CD4-positive, CD25-positive, alpha-beta regulatory T cell (primary cell): ENCODE measurements at places on chromosomes 6 and 20.

DNA sequence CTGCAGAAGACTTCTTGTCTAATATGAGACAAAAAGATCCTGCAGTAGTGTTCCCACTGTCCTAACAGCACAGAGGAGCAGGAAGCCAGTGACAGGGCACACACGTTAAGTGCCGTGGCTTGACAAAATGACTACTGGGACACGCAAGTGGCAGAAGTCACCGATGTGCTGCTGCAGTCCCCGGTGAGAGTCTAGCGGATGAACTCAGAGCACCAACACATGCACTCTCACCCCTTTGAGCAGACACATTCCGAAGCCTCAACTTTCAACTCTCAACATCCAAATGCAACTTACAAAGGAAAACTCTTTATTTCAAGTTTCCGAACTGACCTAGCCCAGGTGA, 898 bp downstream of the LAMA4 start:
- no peak for DNase-seq

DNA sequence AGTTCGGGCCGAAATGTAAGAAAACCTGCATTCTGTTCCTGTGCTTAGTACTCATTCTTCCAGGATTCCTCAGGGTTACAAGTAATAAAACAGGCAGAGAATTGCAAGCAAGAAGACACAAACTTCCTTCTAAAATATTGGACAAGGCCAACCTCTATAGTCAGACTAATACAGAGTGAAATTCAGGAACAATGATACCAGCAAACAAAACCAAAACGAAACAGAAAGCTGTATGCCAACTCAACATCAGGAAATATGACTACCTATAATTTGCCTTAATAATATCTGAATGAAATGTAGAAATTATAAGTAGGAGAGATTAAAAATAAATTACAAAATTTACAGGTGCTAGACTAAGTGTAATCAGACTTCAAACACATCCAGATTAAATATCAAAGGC, 238.8 kb downstream of the HIVEP2 start:
- DNase-seq: no peak

DNA sequence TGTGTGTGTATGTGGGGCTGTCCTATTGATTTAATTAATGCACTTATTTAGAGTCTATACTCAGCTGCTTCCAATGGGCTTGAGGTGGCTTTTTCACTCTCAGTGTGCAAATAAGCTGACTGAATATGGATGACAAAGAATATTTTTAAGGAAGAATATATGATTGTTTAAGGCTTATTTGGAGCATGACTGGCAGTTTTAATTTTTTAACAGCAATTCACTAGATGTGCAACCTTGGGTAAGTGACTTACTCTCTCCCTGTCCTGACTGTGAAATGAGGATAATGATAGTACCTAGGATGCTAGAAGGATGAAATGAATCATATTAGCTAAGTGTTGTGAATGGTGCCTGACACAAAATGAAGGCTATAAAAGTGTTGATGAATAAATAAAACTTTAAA, 67.9 kb downstream of the CLIC5 start:
- DNase-seq: no peak

GRCh38 chr6:170063851-170064602, 226.9 kb downstream of the DLL1 start:
- DNase-seq: no peak

GRCh38 chr6:27205375-27206278, 41.9 kb upstream of the PRSS16 start:
- peak; percentile 76 for DNase-seq

GRCh38 chr20:60728705-60729104, 523.4 kb upstream of the CDH4 start:
- no peak for DNase-seq

- DNase-seq: no peak
These were observed 1.6 kb upstream of the PTGIS start for GRCh38 chr20:49569411-49570115.

GRCh38 chr6:123747515-123747914, 56.1 kb upstream of the NKAIN2 start:
- DNase-seq: no peak

- no peak for DNase-seq
These were observed 48.7 kb downstream of the PSMG4 start for GRCh38 chr6:3307436-3307835.

- DNase-seq: no peak
These were observed 111.9 kb downstream of the ANKRD60 start for GRCh38 chr20:58116505-58116904.

DNA sequence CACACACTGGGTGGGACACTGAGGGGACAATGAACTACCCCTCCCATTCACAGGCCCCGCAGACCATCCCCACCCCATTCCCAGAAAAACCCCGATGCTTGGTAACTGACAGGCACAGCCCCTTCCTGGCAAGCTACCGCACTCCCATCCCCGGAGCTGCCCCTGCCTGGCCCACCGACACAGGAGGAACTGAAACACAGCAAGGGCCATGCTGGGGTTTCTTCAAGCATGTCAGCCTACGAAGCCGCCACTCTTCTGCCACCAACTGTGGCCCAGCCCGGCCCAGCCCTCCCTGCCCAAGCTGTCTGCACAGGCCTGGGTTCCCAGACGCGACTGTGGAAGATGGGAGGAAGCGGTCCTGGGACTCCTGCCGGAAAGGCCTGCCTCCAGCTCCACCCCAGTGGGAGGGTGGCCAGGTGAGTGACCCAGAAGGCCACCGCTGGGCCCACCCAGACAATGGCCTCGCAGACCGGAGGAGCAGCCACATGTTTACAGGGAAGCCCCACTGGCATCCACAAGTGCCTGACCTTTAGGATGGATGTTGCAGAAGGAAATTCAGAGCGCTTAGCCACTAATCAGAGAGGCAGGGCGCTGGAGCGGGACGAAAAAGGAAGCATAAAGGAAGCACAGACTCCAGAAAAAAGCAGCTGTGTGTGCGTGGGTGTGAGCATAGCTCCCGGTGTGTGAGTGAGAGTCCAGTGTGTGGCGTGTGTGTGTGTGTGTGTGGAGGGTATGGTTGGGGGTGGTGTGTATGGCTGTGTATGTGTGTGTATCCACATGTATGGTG, 91.6 kb downstream of the PRND start:
- no peak for DNase-seq

DNA sequence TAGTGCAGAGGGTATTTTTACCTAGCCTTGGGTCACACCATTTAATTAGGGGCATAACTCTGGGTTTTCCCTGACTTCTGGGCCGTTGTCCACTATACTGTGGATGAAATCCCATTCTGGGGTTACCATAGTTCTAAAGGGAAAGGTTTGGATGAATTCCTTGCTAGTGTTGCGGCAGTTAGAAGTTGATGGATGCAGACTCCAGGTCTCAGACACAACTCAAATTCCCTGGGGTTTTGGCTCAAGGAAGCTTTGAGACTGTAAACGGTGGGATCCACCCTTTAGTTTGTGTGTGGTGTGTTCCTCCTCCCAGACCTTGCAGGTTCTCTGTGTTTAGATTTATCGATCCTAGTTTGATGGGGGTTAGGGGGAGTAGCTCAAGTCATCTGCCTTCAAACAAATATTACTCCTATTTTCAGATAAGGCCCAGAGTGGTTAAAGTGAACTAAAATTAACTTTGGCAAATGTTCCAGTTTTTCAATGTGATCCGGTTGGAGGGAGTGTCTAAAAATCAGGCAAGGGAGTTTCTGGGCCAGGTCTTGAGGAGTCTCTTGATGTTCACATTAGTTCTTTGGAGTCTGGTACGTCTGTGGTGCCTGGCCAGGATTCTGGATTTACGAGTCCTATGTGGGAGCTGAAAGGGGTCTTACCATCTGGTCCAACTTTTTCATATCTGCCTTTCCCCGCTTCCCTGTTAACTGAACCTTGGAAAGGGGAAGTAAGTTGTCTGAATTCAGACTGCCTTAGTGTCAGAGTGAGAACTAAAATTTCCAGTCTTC, 1.5 kb downstream of the RALY start:
- DNase-seq: no peak

DNA sequence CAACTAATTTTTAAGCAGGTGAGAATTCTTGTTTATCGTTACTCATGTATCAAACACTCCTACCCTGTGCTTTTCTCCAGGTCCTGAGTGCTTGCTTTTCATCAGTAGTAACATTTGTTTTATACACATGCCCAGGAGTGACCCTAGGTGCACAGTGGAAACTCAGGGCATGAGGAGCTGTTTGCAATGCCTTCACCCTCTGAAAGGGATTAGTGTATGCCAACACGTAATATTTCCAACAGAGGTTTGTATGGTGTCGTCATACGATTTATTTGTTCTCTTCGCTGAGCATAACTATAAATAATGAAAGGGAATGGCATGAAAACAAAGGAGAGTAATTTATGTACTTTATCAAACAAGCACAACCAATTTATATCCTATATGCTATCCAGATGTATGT, 537.4 kb upstream of the MMS22L start:
- DNase-seq: no peak

DNA sequence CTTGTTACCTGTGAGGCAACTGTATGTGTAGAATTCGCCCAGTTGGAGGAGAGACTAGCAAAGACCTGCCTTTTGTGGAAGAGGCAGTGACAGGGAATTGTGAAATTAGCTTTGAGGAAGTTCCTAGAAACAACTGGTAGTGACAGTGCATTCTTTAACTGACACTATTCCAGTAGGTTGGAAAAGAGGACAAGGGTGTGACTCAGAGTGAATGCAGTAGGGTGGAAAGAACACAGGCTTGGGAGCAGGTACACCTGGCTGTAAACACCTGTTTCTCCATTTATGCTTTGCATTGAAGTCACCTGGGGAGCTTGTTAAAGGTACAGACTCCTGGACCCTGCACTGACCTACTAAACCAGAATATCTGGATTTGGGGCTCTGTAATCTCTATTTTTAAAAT, 295.7 kb downstream of the PHACTR1 start:
- no peak for DNase-seq

DNA sequence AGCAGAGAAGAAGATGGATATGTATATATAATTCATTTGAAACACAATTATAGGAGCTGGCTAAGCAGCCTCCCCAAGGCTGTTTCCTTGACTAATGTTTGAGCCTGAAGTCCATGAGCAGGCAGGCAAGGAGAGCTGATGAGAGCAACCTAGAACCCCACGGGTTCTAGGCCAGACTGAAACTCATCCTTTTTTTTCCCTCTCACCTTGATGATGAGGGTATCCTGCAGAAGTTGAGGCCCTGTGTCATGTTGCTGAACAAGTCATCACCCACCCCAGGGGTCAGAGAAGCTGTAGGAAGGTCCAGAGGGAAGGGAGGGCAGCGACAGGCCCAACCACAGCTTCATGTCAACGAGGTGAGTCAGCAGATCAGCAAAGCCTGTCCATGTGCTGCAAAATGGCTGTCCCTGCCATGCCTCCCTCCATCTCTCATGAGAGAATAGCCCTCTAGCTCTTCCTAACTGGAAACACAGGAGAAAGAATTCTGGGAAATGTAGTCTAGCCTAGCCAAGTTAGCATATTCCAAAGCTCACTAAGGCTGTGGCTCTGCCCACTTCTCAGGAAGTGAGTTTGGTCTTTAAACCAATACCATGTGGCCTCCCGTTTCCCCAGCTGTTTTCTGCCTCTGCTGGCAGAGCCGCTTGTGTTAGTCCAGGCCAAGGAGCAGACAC, 91.3 kb upstream of the DTNBP1 start:
- DNase-seq: no peak

- no peak for DNase-seq
These were observed 3.7 kb downstream of the TFAP2D start for GRCh38 chr6:50716899-50717509.

GRCh38 chr20:50478162-50478990, 31.8 kb upstream of the PTPN1 start:
- peak; percentile 86 for DNase-seq

GRCh38 chr20:33531885-33532284, 42.0 kb downstream of the CBFA2T2 start:
- DNase-seq: no peak

- DNase-seq: no peak
These were observed 4.0 kb upstream of the CDH22 start for GRCh38 chr20:46312075-46312944.

DNA sequence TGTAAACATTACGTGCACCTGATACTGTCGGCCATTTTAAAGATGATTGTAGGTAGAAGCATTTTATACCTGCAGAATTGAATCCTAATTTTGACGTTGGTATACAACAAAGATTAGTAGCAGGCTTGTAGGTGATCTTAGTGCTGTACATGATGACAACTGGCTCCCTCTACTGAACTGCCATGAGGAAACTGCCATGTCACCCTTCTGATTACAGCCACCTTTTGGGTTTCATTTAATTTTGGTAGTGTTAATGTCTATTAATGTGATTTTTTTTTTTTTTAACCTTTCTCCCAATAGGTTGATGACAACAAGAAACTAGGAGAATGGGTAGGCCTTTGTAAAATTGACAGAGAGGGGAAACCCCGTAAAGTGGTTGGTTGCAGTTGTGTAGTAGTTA, 2.3 kb downstream of the RPS12 start:
- DNase-seq: no peak

DNA sequence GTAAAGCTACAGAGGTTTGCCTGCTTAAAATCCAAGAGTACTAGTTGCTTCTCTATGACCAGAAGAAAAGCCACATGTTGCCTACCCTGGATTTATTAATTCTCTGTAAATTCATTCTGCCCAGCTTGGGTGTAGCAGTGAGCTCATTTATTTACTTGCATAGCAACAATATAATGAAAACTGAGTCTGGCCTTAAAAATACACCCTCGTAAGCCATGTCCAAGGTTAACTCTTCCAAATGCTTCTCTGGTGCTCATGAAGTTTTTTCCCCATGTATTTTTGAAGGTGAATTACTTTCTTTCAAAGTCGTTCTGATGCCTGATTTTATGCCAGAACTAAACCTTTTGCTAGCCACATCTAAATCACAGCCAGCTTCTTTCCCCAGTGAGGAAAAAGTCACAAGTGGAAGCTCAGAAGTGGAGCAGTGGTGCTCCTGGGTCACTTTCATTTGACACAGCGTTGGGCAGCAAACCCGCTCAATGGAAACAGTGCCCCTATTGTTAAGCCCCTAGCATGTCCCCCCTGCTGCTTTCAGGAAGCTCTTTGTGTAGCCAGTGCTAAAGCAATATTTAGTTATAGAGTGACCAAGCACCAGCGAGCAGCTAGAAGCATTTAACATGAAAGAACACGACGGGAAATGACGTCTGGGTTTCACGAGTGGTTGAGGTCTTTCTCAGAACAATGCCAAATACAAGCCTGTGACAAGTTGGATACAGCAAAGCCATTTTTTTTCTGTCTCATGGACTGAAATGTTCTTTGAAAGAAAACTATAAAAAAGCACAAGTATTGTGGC, 29.8 kb downstream of the NEDD9 start:
- peak; percentile 34 for DNase-seq

DNA sequence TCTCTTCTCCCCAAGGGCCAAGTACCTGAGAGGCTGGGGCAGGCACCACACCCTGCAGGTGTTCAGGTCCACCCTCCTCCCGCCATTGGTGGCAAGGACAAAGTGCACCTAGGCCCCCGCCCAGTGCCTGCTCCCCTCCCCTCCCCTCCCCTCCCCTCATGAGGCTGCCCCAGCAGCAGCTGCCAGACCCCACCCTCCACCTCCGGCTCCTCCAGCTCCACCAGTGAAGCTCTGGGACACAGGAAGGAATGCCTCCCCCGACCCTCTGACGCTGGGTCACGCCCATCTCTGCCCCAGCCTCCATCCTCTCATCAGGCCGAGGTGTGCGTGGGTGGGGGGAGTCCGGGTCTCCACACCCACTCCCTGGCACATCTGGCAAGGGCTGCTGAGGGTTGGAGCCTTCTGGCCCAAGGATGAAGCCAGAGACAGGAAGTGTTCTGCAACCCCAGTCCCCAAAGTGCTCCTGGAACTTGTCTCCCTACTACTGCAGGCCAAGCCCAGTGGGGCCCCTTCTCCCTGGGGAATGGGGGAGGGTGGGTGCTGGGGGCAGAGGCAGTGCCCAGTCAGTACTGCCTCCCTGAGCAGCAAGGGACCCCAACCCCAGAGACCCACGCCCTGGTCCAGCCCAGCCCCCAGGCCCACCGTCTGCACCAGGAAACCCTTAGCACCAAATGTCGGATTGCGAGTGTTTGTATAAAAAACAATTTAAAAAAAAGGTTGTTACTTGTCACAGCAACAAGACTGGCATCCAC, 1.6 kb upstream of the UCKL1 start:
- DNase-seq: peak; percentile 26
